ENCODE measurements at places on chromosomes 13 and 19. TPM values are rescaled to one million over a fixed set of nuclear protein-coding genes. Genes with fewer than 3 reads are reported as not detected.

- DNase-seq, result no peak
Measured at GRCh38 chr13:83153848-83154247, 728.4 kb downstream of the SLITRK1 start.

- DNase-seq, result no peak
Measured at GRCh38 chr13:24938966-24939365, 157.0 kb upstream of the PABPC3 start.

The IGFL1 gene
- not detected for polyA plus RNA-seq

The FCAR gene
- polyA plus RNA-seq, result not detected

- DNase-seq, result no peak
Measured at GRCh38 chr19:30781519-30781918, 409.3 kb downstream of the ZNF536 start.

DNA sequence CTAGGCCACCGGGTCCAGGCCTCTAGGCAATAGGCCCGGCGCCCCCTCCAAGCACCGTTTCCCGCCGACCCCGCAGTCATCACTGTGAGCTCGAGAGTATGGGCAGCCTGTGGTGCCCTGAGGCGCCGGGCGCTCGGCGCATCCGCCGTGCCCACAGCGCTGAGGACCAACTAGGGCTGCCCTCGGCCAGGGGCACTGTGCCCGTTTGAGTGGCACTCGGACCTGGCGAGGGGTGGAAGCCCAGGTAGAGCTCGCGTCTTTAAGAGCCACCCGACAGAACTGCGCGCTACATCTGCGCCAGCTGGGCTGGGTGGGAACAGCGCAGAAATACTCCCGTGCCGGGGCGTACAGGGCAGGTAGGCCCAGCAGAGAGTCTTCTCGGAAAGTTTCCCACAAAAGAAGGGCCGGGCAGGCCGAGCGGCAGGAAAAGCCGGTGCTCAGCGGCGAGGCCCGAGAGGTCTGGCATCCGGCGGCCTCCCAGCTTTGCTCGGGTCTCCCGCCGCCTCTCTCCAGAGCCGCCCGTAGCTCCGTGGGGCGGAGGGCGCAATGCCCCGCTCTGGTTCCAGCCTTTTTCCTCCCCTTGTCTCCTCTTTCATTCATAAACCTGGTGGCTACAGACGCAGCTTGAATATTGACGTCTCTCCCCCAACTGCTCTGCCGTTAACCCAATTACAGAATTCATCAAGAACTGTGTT is 5.4 kb upstream of the SOX1 start:
- no peak for DNase-seq

DNA sequence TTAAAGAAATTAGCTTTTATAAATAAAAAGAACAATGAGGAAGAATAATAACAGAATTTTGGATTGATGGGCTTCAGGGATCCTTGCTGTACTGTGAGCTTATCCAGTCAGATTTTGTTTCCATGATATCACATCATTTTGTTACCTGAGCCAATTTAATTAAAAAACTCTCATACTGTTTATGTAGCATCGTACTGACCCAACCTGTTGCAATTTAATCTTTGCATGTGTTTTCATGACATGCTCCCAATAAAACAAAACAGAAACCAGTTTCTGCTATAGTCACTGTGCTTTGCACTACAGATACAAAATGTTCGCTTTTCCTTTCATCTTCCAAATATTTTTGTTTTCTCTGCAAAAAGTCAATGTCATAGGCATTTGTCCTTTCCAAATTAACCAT is 109.7 kb upstream of the RNF113B start:
- no peak for DNase-seq

- DNase-seq, result no peak
Measured at GRCh38 chr13:59721926-59722910, 441.5 kb downstream of the DIAPH3 start.

The DCLK1 gene
- 4.9 TPM for polyA plus RNA-seq

The SUGT1 gene
- polyA plus RNA-seq, result 54.4 TPM

The KLK3 gene
- 0.85 TPM for polyA plus RNA-seq

GRCh38 chr13:44355621-44356020 is 18.0 kb upstream of the SERP2 start:
- DNase-seq, result no peak

The CATSPERD gene
- polyA plus RNA-seq, result not detected

The RFPL4A gene
- polyA plus RNA-seq, result 0.25 TPM

DNA sequence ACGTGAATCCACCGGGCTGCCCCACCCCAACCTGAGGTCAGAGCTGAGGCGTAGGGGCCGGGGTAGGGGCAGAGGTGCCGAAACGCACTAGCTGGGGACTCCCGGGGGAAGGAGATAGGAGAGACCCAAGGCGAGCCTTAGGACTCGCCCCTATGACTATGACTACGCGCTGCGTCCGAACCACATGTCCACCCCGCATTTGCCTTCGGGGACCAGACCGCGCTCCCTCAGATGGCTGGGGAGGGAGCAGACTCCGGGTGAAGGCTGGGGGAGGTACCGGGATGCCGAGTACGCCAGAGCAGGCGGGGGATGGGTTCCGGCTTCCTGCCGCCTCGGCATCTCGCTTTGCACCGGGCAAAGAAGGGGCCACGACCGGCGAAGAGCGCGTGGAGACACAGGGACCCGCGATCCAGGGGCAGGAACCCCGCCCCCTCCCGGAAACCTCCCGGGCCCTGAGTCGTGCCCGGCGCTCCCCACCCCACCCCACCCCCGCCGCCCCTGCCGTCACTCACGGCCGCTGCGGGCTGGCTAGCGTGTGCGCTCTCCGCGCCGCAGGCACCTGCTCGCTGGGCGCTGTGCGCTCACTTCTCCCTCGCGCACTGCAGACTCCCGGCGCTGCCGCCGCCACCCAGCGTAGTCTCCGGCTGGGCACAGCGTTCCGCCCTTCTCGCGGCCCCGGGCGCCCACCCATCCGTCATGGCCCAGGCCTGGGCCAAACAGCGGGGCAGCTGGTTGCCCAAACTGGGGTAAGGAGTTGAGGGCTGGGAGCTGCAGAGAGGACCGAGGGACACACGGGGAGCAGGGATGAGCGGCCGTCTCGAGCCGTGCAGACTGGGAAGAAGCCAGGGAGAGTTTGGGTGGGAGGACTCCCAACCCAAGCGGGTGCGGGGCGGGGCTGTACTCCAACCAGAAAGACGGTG is 622 bp upstream of the VSTM2B start:
- DNase-seq, result no peak

DNA sequence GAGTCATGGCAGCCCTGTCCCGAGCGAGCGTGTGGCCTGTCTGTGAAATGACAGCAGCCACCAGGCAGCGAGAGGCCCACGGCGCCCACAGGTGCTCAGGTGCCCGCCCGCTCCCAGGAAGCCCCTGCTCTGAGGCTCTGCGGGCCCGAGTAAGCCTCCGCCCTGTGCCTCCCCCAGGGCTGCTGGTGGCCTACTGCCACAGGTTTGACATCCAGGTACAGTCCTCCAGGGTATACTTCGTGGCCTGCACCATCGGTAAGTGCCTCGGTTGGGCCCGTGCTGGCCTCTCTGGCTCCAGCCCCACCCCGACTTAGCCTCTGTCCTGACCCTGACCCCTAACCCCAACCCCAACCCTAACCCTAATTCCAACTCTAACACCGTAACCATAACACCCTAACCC is 15.0 kb upstream of the TMPRSS9 start:
- no peak for DNase-seq

The PLK5 gene
- polyA plus RNA-seq, result 0.06 TPM

GRCh38 chr19:56110515-56111448 is 10.3 kb downstream of the ZNF787 start:
- DNase-seq, result no peak

The IZUMO2 gene
- polyA plus RNA-seq, result 0.24 TPM

GRCh38 chr19:40739871-40740703 is 10.2 kb downstream of the ACTMAP start:
- no peak for DNase-seq
